ENCODE measurements at places on chromosomes 13 and 19.
A peak's percentile ranks its signal among the peaks of the same experiment; 100 is the strongest.

- peak; percentile 69 for DNase-seq
Measured at GRCh38 chr19:35154525-35155406, at the start of gene FXYD5. Gene FXYD5 (plus strand): TSS chr19:35154735. CDS start chr19:35155551, 816 bp downstream.

GRCh38 chr19:35315883-35316282 lies 13.1 kb upstream of the CD22 start:
- DNase-seq: no peak

DNA sequence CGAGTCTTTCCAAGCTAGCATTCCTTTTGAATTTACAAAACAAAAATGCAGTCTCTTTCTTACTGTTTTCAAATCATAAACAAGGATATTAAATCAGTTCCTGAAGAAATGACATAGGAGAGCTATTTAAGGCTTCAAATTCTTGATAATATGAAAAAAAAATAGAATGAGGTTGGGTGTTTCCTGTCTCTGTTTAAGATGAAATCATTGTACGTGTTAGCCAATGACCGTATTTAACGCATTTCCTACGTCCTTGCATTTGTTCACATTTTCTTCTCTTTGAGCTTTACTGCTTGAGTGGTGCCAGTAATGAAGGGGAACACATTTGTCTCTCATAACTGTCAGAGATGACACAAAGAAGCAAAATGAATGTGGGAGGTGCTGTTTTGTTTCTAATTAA lies 821.3 kb downstream of the DIAPH3 start:
- DNase-seq: no peak

DNA sequence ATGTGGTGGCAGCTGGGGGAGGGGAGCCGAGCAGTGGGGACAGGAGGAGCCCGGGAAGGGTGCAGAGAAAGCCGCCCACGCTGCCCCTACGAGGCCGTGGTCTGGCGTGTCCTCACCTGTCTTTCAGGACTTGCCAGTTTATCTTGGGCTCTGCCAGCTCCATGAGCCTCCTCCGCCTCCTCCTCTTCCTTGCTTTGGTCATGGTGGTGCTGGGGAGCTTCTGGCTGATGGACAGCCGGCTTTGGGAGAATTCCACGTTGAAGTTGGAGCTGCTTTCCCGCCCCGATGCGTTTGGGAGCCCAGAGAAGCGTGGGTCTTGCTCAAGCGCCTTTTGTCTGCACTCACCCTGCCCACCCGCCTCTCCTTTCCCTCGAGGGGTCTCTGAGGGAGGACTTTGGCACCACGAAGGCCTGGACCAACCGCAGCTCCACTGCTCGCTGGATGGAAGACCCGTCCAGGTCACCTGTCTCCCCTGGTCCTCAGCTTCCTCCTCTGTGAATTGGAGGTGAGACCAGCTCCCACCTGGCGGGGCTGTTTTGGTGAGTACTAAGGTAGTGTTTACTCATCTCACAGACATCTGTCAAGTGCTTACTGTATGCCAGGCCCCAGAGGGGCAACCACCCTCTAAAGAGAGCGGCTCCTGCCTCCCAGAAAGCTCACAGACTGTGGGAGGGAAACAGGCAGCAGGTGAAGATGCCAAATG lies 29.7 kb upstream of the MIER2 start:
- DNase-seq: no peak

DNA sequence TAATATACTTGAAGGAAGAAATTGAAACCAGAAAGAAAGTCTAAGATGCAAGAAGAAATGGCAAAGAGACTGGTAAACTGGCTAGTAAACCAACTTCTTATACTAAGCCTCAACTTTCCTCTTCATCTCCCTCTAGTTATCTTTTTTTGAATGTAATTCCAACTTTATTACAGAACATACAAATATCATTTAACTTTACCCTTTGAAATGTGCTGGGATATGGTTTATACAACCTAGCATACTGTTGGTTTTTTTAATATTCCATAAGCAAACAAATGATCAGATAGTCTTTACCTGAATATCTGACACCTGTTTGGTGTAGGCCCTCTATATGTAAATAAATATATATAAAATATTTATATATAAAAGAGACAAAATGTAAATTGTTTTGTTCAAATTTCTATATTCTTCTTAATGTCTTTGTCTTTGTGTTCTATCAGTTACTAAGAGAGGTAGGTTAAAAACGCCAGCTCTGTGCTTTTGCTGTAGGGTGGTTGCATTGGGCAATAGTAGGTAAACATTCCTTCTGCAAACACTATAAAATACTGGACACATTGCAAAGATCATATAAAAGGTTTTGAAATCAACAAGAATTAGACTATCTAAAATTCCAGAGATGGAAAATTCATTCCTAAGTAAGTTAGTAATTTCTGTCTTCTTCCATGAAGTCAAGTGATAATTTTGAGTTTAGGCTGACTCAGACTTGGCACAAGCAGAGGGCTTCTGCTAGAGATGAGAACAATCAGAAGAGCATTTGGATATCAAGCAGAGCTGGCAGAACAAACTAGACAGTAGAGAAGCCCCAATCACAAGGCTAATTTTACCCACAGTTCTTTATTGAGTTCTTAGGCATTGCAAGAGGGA lies 383.3 kb downstream of the RFC3 start:
- DNase-seq: no peak

GRCh38 chr19:35562336-35562735 lies 1.1 kb downstream of the ATP4A start:
- no peak for DNase-seq

- DNase-seq: no peak
Measured at GRCh38 chr19:3673506-3674439, 26.5 kb downstream of the PIP5K1C start.

GRCh38 chr19:40279120-40279551 lies 6.0 kb downstream of the AKT2 start:
- DNase-seq: peak; percentile 24

DNA sequence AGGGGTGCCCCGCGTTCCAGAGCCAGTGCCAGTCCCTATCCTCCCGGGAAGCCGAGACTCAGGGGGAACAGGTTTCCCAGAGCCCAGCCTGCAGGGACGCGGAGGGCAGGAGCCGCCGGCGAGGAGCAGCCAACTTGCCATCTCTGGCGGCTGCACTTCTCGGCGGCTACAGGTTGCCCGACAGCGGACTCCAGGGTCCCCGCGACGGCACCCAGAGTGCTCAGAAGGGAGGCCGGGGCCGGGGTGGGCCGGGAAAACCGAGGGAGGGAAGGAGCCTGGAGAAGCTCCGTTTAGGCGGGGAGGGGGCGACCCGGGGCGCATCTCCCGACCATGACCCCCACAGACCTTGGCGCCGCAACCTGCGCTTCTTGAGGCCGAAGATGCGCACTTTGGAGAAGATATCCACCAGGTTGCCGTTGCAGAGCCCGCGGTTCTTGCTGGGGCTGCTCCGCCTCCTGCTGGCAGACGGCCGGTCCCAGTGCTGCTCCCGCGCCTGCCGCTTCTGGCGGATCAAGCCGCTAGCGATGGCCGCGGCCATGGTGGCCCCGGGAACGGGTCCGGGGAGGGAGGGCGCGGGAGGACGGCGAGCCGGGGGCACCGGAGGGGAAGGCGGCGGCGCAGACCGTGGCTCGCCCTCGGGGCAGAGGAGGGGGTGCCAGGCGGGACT lies 463.8 kb downstream of the ITGBL1 start:
- DNase-seq: no peak

DNA sequence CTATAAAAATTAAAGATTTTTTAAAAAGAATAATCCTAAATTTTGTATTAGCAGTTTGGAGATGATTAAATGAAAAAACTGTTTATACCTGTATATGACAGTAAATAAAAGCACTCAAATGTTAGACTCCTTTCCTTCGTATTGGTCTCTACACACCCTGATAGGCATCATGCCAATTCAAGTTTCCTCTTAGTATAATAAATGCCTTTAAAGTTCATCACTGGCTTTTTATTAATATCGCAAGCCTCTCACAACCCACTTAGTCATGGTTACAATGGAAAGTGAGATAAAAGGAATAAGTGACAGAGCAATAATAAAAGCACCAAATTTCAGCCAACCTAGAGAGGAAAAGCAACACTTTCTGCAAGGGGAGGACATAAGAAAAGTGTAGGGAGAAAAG lies 102.2 kb downstream of the PIBF1 start:
- no peak for DNase-seq

- DNase-seq: no peak
Measured at GRCh38 chr13:75774176-75774575, 138.0 kb downstream of the LMO7 start.

GRCh38 chr19:32172566-32173160 lies 172.7 kb upstream of the ZNF507 start:
- no peak for DNase-seq

DNA sequence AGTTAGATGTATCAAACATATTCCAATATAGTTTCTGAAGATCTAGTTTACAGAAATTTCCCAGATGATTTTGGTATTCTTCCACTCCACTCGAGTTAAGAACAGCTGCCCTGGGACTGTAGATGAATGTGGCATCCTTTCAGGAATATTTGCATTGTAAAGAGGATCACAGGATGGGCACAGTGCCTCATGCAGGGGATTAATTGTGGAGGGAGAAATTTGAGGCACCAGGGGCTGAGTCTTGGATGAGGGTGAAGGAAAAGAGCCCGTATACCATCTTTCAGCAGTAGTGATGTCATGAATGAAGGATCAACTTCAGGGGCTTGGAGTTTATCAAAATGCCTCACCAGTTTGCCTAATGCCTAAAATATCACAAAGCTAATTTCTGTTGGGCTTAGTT lies 4.0 kb upstream of the PDS5B start:
- DNase-seq: no peak

- no peak for DNase-seq
Measured at GRCh38 chr13:98890925-98891324, 86.9 kb downstream of the DOCK9 start.

GRCh38 chr13:45034342-45034741 lies 45.0 kb downstream of the GPALPP1 start:
- no peak for DNase-seq

DNA sequence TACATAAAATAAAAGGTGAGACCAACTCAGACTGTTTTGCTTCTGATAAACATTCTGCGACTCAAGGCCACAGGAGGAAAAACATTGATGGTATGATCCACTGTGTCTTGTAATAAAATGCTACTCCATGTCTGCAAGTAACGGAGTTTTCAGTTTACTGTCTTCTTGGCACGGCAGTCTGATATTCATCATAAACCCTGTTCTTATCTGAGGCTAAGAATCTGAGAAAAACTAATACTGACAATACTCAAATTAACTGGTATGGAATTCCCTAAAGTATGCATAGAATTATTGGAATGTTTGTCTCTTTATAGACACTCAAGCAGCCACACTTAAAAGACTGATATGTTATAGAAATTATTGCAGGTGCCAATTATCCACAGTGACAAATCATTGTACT lies 125.5 kb downstream of the TBC1D4 start:
- no peak for DNase-seq

DNA sequence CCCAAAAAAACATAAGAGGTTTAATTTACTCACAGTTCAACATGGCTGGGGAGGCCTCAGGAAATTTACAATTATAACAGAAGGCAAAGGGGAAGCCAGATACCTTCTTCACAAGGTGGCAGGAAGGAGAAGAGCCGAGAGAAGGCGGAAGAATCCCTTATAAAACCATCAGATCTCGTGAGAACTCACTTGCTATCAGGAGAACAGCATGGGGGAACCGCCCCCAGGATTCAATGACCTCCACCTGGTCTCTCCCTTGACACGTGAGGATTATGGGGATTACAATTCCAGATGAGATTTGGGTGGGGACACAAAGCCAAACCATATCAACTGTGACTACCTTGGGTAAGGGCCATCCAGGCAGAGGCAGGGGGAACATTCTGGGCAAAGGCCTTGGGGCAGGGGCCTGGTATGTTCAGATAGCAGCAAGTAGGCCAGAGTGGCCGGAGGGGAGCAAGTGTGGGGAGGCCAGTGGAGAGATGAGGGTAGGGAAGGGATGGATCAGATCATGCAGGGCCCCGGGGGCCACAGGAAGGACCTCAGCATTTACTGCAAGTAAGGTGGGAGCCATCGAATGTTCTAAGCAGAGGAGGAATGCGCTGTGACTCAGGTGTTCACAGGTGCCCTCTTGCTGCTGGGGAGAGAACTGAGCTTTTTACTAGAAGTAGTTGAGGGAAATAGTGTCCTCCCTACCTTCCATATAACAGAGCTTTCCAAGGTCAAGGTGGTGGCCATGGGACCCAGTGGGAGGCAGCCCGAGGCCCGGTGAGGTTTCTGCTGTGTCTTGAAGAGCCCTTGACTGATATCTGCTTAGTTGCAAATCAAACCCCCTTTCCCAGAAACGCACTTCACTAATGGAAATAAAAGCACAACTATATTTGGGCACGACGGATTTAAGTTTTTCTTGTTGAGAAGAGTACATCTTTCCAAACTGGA lies 18.0 kb downstream of the RAB3D start:
- DNase-seq: no peak

DNA sequence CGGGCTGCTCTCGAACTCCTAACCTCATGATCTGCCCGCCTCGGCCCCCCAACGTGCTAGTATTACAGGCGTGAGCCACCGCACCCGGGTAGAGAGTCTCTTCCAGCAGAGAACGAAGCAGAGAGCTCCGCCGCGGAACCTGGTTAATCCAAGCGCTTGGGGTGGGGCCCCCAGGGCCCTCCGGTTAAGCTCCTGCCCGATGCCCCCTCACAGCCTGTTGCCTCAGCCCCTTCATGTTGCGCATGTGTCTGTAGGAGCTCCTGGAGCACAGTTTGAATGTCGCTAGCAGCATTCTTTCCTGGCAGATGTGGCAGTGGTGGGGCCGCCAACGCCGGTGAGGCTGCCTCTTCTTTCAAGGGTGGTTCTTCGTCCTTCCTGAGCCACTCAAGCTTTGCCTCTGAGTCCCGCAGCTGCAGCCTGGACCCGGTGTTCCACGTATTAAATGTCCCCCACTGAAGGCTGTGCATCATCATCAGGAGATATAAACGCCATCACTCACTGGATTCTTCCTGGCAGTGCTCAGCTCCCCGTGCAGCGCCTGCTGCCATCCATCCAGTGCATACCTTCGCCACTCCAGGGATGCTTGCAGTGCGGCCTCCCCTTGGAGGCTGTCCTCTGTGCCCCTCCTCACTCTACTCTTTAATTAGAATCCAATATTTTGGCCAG lies 1919.3 kb downstream of the PCDH9 start:
- DNase-seq: no peak

GRCh38 chr13:39201180-39201579 lies 162.9 kb downstream of the NHLRC3 start:
- no peak for DNase-seq

GRCh38 chr19:49422407-49423070 lies 702 bp downstream of the PTH2 start:
- peak; percentile 38 for DNase-seq

GRCh38 chr13:40182591-40182990 lies 483.9 kb downstream of the FOXO1 start:
- no peak for DNase-seq

DNA sequence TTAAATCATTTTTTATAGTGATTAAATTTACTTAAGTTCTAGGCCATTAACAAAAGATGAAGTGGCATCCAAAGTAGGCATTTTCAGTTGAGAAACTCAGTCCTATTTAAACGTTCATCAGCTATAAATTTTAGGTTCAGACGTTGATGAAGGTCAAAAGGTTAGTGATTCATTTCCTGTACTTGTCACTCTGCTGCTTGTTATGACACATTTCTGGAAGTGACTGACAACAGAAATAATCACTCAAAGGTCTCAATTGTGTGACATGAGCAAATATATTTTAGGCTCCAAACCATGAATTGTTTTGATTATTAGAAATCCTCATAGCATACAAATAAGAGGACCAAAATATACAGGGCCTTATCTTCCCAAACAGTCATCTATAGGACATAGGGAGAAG lies 10.3 kb upstream of the EDNRB start:
- DNase-seq: no peak
